Choroid plexus epithelial cell (primary cell): ENCODE measurements at places on chromosomes 2 and 18.

- no peak for DNase-seq
These were observed 232 bp downstream of the SNED1 start for GRCh38 chr2:240998706-240998994.

DNA sequence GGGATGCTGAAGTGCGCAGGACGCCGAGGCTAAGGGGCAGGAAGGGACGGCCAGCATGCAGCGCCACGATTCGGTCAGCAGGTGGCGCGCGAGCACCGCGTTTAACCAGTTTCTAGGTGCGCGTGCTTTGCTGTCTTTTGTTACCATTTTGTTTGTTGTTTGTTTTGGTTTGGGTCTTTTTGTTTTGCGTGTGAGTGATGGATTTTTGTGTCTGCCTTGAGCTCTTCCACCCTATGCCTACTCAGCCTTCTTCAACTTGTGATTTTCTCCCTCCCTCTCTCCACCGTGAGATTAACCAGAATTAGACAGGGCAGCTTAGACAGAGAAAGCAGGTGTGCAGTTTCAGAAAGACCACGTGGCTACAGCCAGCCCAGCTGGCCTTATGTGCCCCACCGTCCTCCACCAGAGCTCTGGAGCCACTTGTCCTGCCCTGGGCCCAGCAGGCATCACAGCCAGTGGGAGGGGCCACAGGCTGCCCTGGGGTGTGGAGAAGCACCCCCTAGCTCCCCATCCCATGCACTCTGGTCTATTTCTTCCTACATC lies 180.2 kb downstream of the RNF144A start:
- peak; percentile 71 for DNase-seq

- no peak for DNase-seq
These were observed 509.5 kb downstream of the EIPR1 start for GRCh38 chr2:2868085-2868484.

- DNase-seq, result no peak
These were observed 107.0 kb downstream of the ACTR3 start for GRCh38 chr2:113996671-113997594.

DNA sequence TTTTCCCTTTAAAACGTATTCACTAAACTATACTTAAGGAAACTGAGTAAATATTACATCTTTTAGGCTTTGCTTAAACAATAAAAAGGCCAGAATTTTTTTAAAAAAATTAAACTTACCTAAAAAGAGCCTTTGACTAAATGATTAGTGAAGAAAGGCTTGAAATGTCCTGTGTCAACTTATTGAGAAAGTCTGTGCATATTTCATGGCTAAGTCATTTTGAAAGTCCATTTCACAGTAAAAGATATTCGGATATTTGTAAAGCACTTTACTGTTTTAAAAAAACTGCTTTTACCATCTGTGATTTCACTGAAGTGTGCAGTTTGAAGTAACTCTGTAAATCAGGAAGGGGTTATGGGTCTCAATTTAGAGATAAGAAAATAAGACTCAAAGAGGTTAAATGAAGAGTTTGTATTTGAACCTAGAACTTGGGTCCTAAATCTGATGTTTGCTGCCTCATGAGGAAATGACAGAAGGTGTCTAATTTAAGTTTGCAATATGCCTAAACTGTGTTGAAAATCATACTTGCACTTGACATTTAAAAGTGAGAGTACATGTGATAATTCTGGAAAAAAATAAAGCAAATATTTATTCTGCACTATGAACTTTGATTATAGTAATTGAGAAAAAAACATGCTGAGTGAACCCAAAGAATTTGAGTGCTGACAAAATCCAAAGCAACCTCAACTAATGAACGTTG lies 50.5 kb downstream of the RAB27B start:
- DNase-seq, result peak; percentile 38

- DNase-seq, result no peak
These were observed 999.1 kb downstream of the TSN start for GRCh38 chr2:122754561-122754960.

DNA sequence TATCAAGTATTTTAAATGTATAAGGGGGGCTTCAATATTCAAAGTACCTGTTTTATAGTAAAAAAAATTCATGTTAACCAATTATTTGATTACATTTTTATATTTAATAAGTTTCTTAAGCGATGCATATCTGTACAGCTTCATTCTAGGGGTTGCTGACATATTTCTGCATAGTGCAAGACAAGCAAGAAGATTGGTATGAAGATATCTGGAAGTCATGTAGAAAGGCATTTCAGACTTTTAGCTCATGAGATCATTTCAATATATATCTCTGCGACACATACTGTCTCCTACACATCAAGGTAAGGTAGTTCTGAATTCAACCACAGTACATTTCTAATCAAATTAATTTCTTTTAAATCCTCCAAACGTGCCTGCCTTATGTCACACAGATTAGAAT lies 73.1 kb downstream of the MEMO1 start:
- peak; percentile 68 for DNase-seq

DNA sequence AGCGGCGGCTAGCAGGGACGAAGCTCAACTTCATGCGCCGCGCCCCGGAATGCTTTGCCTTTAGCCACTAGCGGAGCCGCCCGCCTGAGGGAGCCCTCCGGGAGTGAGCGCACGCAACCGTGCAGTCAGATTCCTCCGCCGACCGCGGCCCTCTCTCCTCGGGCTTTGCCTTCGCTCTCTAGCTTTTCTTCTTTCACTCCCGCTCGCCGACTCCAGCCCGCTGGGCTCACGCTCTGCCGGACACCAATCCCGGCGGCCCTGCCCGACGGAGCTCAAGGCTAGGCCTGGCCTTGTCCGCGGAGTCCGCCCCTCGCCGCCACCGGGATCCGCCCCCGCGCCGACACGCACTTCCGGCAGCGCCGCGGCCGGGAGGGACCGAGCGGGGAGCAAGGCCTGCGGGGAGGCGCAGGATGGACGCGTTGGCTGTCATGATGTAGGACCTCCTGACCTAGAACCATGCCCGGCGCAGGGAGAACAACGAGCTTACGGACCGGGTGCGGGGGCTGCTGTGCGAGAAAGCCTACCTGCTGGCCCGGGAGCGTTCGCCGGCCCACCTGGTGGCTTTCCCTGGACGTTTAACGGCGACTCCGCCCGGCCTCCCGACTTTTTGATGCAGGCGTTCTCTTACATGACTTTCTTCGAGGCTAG lies 40.8 kb upstream of the AKAIN1 start:
- DNase-seq, result peak; percentile 93

- DNase-seq, result peak; percentile 83
These were observed 58.3 kb downstream of the FBXO36 start for GRCh38 chr2:229980431-229981184.

DNA sequence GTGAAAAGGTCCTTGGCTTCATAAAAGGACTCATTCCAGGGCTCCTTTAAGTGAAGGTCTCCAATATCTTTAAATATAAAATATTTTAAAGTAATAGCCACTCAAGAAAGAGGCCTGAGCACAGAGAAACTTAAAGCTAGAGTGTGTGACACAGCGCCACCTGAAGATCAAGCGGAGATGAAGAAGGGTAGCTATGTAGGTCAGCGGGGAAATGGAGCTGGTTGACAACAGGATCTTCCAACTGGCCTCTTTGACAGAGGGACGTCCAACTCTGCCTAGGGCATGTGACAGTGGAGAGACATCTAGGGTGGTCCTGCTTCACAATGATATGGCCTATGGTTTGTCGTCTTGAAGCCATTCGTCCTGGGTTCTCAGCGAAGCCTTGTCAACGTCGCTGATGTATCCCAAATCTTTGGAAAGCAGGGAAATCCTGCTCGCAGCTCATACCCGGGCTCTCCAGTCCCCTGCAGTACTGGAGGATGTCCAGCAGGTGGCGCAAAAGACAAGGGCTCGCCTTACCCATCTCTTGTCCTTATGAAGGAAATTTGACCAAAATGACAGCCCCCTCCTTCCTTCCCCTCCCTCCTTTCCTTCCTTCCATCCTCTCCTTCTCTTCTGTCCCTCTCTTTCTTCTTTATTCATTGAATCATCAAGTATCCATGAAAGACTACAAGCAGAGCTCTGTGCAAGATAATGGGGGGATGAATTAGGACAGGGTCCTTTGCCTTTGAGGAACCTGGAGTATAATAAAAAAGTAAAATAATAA lies 59.6 kb downstream of the LONRF2 start:
- peak; percentile 68 for DNase-seq

GRCh38 chr18:9994701-9995235 lies 81.0 kb downstream of the VAPA start:
- DNase-seq, result no peak

DNA sequence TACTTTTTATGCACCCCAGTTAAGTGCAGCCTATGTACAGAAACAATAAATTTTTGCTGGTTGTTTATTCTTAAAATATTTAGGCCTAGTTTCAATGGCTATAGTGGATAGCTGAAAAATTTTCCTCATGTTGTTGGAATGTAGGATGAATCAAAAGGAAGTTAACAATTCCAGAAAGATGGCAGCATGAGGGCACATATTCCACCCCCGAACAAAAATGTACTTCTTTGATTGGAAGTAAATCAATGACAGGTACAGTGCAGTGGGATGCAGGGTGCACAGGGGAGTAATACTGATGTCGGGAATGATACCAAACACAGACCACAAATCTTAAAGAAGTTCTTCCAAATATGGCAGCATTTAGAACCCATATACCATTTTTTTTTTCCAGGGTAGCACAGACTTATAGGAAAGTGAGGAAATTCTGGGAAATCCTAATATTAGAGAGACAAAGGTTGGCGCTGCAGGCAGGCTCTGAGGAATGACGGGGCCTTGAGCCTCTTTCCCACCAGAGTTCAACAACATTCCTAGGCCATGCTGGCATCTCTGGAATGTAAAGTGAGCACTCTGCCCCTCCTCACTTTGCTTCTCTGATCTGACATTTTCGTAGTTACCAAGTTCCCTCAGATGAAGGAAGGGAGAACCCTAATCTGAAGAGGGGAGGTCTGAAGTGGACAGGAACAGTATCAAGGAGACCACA lies 36.6 kb upstream of the IKZF2 start:
- peak; percentile 87 for DNase-seq

DNA sequence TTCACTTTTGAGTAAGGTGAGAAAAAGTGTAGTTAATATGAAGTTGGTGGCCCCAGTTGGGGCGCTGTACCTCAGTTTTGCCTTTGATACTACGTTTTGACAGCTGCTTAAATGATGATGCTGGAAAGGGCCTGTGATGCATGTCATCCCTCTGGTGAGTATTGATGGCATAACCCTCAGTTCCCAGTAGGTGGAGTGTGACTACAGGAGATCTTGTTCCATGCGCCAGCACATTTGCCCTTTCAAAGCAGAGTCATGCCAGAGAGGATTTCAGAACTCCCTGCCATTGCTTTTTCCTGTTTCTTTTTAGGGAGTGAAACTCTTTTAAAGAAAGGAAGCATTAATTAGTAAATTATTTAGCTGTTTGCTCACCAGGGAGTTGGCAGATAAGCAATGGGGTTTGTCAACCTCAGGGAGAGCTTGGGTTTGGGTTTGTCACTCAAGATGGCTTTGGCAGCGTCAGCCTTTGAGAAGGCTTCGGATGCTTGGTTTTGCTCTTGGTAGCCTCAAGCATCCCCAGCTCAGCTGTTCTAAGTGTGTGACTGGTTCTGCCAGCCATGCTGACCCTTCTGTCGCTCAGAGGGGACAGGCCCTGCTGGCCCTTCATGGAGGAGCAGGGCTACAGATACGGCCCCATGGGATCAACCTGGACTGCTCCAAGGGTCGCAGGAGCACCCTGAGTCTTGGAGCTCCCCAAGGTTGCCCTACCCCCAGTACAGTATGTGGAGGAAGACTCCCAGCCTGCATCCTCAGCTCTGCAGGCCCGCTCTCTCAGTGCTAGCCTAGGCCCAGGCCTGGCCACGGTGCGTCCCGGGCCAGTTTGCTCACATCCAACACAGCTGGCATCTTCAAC lies 29.1 kb downstream of the ARMC9 start:
- peak; percentile 87 for DNase-seq
